Fibroblast of mammary gland (primary cell): ENCODE measurements at places on chromosomes 3 and 15.

DNA sequence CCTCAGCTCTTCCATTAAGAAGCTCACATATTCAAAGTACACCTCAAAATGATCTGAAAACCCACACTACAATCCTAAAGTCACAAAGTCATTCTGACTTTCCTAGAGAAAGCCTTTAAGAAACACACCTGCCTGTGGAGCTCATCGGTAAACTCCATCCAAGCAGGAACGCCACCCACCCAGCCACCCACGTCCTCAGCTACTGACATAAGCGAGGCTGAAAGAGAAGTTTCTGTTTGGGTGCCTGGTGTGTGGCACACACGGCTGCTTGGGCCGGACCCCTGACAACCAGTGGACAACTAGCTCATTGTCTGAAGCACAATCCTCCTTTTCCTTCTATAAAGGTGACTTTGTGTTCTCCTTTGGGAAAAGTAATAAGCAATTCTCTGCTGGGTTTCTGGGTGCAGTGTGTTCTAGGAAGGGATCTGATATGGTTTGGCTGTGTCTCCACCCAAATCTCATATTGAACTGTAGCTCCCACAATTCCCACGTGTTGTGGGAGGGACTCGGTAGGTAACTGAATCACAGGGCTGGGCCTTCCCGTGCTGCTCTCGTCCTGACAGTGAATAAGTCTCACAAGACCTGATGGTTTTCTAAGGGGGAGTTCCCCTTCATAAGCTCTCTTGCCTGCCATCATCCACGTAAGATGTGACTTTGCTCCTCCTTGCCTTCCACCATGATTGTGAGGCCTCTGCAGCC lies 26.1 kb downstream of the FAM174B start:
- DNase-seq, result no peak

DNA sequence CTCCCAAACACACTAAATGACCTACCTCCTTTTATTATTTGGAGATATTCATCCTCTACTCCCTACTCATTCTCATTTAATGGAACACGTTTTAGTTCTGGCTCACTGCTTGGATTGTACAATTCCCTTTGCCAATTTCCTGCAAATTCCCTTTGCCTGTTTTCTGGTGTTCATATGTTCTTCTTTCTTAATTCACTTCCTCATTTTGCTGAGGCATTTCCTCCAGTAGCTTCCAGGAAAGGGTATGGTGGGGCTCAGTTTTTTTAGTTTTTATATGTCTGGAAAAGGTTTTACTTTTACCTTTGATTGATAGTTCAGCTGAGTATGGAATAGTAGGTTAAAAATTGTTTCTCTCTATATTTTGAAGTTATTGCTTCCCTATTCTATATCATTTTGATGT lies 143.6 kb upstream of the GOLIM4 start:
- no peak for DNase-seq

GRCh38 chr3:126971891-126972351 lies 11.0 kb upstream of the PLXNA1 start:
- peak; percentile 95 for DNase-seq

DNA sequence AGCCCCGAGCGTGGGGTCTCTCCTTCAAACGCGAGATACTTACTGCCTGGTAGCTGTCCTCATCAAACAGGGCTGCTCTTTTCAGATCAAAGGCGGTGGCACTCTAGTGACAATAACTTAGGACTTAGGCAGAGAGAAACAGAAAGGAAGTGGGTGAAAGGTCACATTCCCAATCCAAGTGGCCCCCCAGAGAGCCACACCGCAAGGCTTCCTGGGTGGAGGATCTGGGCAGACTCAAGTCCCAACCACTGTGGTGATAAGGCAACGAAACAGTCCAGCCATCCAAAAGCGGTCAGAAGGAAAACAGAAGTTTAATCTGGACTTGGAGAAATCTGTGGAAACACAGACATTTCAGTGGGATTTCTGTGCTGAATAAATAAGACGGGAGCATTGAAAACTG lies 227.2 kb downstream of the ADAMTS17 start:
- DNase-seq, result peak; percentile 38

DNA sequence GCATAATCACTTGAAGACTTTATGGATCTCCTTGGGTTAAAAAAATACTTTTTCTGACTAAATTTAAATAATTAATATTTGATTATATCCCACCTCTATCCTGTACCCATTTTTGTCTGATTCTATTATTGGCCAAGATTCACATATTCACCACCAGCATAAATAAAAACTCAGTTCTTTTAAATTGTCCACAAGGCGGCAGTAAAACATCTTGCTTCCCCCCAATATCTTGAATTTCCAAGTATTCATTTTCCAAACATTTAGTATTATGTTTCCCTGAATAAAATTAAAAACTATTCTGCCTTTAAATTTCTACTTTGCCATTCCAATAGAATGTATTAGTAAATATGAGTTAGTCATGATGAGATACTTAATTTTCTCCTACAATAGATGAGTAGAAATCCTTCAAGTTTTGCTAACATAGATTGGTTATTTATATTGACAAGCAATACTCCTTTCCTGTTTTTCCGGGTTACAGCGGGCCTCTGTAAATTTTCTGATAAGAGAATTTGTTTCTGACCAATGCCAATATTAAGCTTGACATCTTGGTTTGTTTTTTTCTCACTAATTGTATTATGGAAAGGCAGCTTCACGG lies 218.7 kb upstream of the MDFIC2 start:
- peak; percentile 47 for DNase-seq

DNA sequence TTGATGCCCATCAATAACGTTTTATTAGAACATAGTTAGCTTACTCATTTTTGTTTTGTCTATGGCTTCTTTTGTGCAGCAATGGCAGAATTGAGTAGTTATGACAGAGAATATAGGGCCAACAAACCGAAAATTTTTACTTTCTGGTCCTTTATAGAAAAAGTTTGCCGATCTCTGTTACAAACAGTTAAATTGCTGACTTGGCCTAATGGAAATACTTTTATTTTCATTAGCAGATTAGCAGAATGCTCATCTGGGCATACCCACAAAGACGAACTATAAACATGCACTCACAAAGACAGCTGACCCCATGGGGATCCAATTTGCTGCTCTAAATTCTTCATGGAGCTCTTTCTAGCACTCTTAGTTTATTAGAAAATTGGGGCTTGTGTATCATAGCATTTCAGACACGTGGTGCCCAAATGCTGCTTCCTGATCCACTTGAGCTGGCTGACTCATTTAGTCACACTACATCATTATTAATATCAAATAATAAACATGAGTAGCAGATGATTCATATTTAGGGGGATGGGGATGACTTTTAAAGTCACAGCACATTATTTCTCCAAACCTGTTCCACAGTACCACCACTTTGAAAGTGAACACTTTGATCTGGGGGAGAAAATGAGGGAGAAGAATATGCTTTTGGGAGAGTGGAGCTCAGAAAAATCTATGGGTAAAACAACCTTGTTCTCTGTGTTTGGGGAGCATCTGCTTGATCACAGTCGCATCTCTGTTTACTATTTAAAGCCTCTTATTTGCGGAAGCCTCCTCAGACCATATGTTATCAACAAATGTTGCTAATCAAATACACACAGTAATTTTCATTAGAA lies 228.1 kb upstream of the FEZF2 start:
- peak; percentile 93 for DNase-seq

- peak; percentile 79 for DNase-seq
These were observed 50.4 kb downstream of the GHSR start for GRCh38 chr3:172397716-172398405.

DNA sequence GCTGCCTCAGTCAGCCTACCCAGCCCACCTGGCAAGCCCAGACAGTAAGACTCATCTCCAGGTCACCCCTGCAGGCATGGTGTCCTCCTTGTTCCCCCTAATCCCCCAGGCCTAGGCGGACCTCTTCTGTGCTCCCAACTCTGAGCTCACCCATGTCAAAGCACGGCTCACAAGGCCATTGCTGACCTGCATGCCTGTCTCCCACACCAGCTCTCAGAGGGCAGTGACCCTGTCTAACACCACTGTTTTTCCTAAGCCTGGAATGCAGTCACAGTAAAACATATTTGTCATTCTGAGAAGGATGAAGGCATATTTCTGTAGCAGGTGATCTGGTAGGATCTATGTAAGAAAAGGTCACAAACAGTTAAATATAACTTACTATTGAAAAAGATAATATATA lies 110.3 kb upstream of the HACD2 start:
- DNase-seq, result no peak

DNA sequence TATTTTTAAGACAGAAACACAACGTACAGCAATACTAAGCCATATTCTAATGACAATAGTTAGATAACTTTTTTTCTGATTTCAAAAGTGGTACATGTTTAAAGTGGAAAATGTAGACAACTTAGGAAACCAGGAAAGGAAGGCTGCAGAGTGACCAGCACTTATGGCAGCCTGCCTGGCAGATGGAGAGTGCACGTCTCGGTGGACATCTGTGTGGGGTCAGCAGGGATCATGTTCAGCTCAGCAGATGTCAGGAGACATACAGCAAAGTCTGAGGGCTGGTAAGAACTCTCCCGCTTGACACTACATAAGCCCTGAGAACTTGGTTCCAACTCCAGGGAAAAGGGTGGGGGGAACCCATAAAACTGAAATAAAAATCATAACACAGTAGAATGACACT lies 128.6 kb upstream of the ADPGK start:
- no peak for DNase-seq

DNA sequence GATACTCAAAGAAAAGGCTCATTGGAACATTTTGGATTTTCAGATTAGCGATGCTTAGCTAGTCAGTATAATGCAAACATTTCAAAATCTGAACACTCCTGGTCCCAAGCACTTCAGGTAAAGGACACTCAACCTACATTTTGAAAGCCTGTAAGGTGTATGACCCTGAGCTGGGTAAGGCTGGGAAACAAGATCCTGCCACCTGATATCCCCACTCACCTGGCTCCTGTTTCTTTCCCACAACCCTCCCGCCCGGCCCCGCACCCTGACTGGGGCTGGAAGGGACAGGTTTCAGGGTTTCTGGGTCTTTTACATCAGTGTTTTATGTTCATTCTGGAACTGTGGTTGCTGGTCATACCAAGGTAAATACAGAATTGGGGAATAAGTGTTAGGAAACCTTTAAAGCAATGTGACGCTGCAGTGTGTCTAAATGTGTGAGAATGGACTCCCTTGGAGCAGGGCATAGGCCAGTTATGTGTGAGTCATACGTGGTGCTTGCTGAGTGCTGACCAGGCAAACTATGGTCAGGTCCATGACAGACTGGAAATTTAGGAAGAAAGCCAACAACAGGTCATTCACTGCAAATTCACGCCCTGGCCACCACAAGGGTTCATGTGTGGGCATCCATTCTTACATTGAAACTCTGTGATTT lies 22.9 kb downstream of the CTXND1 start:
- DNase-seq, result peak; percentile 62

DNA sequence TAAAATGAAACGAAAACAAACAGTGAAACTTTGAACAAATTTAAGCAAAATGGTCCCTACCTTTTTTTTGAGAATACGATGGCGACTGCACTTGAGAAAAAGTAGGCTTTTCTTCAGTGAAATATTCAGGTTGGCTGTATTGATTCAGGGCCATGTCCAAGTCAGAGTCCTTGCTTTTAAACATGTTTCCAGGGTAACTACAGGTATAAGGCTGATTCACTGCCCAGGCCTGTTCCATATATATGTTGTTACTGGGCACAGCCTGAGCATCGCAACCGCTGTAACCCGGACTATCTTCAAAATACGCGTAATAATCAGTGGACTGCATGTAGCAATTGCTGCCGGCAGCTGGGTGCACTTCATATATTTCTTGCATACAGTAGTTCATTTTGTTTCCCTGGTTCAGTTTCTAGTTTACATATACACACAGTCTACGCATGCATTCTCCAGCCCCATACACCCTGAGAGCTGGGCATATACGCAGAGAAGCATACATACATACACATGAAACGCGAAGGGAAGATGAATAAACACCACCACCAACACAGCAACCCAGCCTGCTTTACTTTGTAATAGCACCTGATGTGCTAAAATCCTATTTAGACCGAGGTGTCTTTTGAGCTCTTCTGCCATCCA lies 220.0 kb downstream of the NR1D2 start:
- DNase-seq, result no peak

DNA sequence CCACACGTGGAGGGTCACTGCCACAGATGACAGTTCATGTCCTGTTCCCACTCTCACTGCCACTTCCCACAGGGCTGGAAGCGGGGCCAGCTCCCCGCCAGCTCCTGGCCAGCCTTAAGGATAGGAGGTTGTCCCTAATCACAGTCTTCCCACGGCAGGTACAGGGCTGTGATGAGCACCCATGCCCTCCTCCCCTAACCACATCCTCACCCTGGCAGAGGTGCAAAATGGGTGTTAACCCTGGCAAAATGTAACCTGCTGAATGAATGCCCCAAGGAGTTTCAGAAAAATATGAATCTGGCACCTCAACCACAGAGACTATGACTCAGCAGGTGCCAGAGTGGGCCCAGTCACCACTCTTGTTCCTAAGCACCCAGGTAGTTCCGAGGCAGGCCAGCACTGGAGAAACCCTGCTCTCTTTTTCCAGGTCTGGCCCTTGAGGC lies 185.1 kb upstream of the TPM1 start:
- DNase-seq, result no peak

- no peak for DNase-seq
These were observed 160.2 kb downstream of the GHSR start for GRCh38 chr3:172287937-172288477.

DNA sequence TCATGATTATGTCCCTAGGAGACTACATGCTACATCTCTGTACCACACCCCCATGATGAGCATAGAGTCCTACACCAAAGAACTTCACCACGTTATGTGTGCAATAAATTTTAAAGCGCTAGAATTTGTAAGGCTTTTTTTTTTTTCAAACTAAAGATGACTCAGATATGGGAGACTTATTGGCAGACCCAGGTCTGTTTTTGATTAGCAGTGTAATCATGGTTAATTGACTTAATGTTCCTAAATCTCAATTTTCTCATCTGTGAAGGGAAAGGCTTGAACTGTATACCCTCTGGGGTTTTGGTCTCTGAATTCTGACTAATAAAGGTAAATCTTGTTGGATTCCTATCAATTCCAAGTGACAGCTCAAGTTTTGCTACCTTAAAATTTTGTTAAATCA lies 26.4 kb downstream of the ABI3BP start:
- DNase-seq, result peak; percentile 86

- DNase-seq, result no peak
These were observed 16.6 kb downstream of the OXTR start for GRCh38 chr3:8752832-8753231.

- no peak for DNase-seq
These were observed 22.0 kb downstream of the KIF9 start for GRCh38 chr3:47260605-47261004.

DNA sequence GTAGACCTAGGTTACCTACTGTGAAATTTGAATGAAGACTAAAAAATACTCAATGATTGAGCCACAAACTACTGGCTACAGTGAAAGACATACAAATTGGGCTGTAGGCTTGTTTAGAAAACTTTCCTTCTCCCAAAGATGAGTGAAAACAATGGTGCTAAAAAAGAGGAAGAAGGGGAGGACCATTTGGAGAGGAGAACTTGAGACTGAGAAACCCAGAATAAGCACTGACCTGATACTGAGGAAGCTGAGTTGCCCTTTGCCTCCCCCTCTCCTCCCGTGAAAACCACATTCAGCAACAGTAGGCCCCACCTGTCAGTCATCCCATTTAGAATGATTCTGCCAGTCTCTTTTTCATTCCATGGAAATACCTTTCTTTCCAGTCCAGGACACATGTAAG lies 484.0 kb upstream of the TGFBR2 start:
- DNase-seq, result no peak

- DNase-seq, result peak; percentile 93
These were observed 53.0 kb upstream of the MME start for GRCh38 chr3:155026999-155027591.
